CD14-positive monocyte (primary cell): ENCODE measurements at places on chromosomes 11 and 22.

DNA sequence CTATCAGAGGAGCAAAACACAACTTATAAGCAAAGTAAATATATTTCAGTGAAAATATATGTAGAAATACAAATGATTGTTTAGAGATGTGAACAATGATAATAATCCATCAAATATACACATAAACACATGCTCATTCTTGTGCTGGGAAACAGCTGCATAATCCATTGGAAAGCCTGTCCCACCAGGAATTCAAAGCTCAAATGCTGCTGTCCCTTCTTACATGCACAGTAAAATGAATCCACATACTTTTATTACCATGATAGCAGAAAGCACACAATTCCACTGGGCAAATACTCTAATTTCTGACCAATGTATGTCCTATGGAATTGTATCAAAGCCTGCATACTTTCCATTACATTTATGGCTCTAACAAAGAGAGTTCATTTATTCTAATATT, 44.5 kb downstream of the SOX6 start:
- no peak for DNase-seq

- DNase-seq, result no peak
Measured at GRCh38 chr11:19432370-19433061, 191.8 kb upstream of the E2F8 start.

GRCh38 chr11:121589946-121590537, 137.3 kb upstream of the SORL1-AS1 start:
- peak; percentile 75 for DNase-seq

GRCh38 chr11:1967641-1968225, 20.6 kb downstream of the MRPL23 start:
- no peak for DNase-seq

GRCh38 chr22:28259774-28260312, 340.8 kb upstream of the PITPNB start:
- DNase-seq, result no peak

GRCh38 chr22:46607483-46608114, 12.6 kb upstream of the GRAMD4 start:
- no peak for DNase-seq

GRCh38 chr11:13076961-13077360, 67.8 kb downstream of the RASSF10 start:
- DNase-seq, result no peak
